ENCODE measurements at places on chromosomes 2 and 18. TPM values are rescaled to one million over a fixed set of nuclear protein-coding genes. Genes with fewer than 3 reads are reported as not detected.

Gene REG3A
- total RNA-seq, result not detected

Gene POU3F3
- not detected for total RNA-seq

Gene SPP2
- not detected for total RNA-seq

GRCh38 chr2:217398860-217399259, 539.0 kb upstream of the TNP1 start:
- no peak for DNase-seq
- no peaks in the 10 kb centered on the region for H3K36me3 ChIP-seq
- H3K4me3 ChIP-seq, result no peak overlapping the region

GRCh38 chr18:23088310-23088709, 47.0 kb upstream of the CABLES1 start:
- peaks cover 2% of the 10 kb centered on the region for H3K4me1 ChIP-seq
- no peak overlapping the region for H3K4me3 ChIP-seq
- DNase-seq, result no peak
- H3K27me3 ChIP-seq, result peaks cover 25% of the 10 kb centered on the region

GRCh38 chr2:233245406-233245805, 6.1 kb upstream of the ATG16L1 start:
- peaks cover 2% of the 10 kb centered on the region for H3K36me3 ChIP-seq
- H3K4me1 ChIP-seq, result peaks cover 40% of the 10 kb centered on the region
- no peak for DNase-seq
- H3K27ac ChIP-seq, result no peak overlapping the region
